ENCODE measurements at places on chromosomes 2 and 18.

GRCh38 chr2:42777883-42778805 is 14.2 kb upstream of the OXER1 start:
- DNase-seq: no peak

DNA sequence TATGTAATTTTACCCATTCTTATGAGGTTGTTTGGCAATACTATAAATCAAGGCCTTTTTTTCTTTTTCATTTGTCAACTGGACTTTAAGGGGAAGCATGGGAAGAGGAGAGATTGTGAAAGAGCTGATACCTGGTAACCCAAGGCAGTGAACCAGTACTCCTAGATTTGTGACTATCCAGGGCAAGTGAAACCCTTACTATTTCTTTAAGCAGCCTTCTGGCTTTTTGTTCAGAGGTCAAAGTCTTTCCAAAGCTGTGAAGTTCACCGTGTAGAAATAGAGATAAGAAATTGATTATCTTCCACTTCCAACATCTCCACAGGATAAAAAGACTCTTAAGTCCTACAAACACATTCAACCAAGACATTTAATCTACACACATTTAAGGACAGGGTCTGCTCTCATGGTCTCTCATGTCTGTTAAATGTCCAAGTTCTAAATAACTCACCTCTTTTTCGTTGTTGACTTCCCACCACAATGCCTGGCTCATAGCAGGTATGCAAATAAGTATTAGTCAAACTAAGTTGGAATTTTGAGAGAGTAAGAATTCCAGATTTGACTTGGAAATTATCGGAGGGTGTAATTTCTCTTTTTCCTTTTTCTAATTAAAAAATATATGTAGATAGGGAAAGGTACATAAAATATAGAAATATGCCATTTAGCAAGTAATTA is 485.8 kb downstream of the STK39 start:
- DNase-seq: no peak

DNA sequence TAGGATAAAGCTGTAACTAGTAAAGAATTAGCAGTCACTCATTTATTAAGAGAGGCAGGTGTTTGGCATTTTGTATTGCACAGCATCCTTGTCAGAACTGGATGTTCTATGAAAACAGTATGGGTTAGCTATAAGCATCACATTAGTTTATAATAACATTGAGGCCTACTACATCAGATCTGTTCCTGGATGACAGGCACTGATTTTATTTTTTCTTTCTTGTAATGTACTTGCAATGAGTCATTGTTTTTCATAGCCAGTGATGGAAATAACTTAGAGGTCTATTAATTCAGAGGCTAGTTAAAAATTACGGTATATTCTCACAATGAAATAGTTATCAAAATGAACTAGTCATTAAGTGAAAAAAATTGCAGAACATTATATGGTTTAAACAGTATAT is 13.0 kb upstream of the RMDN2 start:
- no peak for DNase-seq

- DNase-seq: no peak
Observed at GRCh38 chr2:191274413-191274815, 29.2 kb downstream of the MYO1B start.

GRCh38 chr2:164910101-164910899 is 45.0 kb downstream of the SLC38A11 start:
- DNase-seq: no peak

GRCh38 chr18:41646915-41647620 is 308.0 kb upstream of the PIK3C3 start:
- DNase-seq: no peak

- no peak for DNase-seq
Observed at GRCh38 chr2:64975232-64975821, 13.9 kb upstream of the SLC1A4 start.

- no peak for DNase-seq
Observed at GRCh38 chr2:200435379-200435778, 74.5 kb downstream of the KCTD18 start.

- DNase-seq: no peak
Observed at GRCh38 chr2:84388921-84389490, 70.1 kb downstream of the SUCLG1 start.

DNA sequence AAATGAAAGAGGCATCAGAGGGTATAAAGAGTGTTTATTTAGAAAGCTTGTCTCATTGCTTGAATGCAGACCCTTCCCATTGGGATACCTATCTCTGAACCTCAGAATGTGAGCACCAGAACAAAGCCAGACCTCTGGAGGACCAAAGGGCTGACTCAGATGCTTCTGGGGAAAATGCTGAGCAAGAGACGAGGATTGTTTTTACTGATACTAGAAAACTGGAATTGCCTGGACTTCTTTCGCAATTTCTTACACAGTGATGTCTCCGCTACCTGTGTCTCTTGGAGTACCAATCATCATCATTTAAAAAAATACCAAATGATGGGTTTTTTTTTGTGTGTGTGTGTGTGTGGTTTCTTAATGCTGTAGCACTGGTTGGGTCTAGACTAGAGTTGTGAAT is 55.6 kb upstream of the CCDC85A start:
- DNase-seq: no peak

DNA sequence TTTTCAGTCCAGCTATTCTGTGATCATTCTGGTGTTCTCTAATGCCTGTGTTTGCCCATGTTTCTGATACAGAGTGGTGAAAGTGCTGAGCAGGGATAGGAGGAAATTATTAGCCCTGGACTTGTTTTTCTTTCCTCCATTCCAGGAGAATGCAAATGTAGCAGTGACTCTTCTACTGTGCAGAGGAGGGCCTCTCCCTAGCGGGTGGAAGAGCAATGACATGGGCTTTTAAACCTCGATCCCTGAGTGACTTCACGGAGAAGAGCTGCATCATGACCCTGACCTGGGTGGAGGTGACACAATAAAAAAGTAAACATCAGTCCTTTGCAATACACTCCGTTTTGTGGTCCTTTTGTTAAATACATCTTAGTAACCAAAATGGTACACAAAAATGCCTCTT is 68.0 kb upstream of the NETO1 start:
- no peak for DNase-seq

- no peak for DNase-seq
Observed at GRCh38 chr2:98280376-98281102, 65.7 kb upstream of the CNGA3 start.

DNA sequence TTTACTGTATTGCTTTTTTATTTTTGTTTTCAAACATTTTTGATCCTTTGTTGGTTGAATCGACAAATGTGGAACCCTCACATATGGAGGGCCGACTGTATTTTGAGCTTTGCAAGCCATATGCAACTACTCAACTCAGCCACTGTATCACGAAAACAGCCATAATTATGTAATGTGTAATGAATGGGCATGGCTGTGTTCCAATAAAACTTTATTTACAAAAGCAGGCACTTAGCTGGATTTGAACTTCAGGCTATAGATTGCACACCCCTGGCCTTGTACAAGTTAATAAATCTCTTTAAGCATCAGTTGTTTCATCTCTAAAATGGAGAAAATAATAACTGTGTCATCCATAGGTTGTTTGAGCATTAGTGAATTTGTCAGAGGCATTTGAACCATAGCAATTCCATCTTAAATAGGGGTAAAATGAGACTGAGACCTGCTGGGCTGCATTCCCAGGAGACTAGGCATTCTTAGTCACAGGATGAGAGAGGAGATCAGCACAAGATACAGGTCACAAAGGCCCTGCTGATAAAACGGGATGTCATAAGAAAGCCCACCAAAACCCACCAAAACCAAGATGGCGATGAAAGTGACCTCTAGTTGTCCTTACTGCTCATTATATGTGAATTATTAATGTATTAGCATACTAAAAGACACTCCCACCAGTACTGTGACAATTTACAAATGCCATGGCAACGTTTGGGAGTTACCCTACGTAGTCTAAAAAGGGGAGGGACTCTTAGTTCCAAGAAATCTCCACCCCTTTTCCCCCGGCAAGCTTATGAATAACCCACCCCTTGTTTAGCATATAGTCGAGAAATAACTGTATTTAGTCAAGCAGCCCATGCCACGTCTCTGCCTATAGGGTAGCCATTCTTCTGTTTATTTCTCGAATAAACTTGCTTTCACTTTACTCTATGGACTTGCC is 13.7 kb upstream of the LTBP1 start:
- DNase-seq: no peak

All from iPS DF 19.7 (cell line).